AG08396 (cell line): ENCODE measurements at places on chromosomes 13 and 19.
A peak's percentile ranks its signal among the peaks of the same experiment; 100 is the strongest.

- DNase-seq: no peak
Measured at GRCh38 chr19:17751912-17752273, 616 bp downstream of the FCHO1 start.

DNA sequence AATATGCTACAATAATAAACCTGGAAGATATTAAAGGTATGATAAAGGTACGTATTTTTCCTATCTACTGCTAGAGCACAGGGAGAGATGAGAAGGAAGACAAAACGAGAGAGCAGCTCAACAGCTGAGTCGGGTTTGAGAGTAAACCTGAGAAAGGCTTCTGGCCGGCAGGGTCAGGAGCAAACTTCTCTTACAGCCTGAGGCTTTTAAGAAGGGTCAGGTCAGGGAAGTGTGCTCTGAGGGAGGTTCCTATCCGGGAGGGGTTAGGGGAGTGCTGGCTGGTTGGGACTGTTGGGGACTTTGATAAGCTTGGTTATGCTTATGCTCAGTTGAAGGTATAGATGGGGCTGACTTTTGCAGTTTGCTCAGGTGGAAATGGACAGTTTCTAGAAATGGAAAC lies 77.7 kb upstream of the PRR20A start:
- no peak for DNase-seq

- no peak for DNase-seq
Measured at GRCh38 chr13:88303605-88304004, 632.4 kb downstream of the SLITRK5 start.

- no peak for DNase-seq
Measured at GRCh38 chr19:34085336-34085735, 87.0 kb upstream of the LSM14A start.

GRCh38 chr19:56692206-56692895 lies 20.8 kb upstream of the ZNF835 start:
- no peak for DNase-seq

DNA sequence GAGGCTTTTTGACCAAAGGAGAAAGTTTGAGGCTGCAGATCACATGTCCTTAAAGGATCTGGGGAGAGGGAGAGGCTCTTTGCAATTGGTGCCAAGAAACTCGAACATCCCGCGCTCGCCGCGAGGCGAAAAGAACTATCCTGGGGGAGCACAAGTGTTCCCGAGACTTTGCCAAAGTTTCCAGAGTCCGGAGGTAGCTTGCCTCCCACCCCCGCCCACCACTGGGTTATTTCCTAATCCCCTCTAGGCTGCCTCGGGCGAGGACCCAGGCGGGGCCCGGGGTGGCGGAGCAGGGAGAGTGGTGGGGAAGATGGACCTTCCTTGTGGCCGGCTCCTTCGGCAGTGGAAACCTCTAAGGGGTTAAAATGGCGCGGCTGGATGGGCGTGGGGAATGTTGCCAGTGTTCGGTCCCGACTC lies 114.5 kb downstream of the KCNRG start:
- no peak for DNase-seq

- DNase-seq: no peak
Measured at GRCh38 chr19:28394725-28395124, 818.2 kb downstream of the UQCRFS1 start.

GRCh38 chr19:54387991-54388801 lies 23.5 kb upstream of the LAIR1 start:
- no peak for DNase-seq

- no peak for DNase-seq
Measured at GRCh38 chr13:74168263-74168675, 34.1 kb upstream of the KLF12 start.

DNA sequence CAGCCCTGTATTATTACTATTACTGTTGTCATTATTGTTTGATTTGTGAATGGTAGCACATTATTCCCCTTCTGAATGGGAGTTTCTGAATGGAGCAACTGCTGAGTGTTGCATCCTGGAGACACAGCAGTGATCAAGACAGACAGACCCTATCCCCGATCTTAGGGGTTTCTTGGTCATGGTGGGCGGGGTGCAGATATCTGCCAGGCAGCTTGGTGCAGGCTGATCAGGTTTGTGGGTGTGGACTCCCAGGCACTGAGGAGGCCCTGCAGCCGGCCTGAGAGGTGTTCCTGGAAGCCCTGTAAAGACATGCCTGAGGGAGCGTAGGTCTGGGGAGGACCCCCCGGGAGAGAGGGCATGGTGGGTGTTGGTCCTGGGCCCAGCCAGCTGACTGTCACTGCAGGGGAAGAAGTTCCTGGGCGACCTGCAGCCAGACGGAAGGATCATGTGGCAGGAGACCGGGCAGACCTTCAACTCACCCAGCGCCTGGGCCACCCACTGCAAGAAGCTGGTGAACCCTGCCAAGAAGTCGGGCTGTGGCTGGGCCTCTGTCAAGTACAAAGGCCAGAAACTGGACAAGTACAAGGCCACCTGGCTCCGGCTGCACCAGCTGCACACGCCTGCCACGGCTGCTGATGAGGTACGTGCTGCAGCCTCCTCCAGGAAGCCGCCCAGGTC lies 2.1 kb downstream of the MPND start:
- no peak for DNase-seq

- DNase-seq: no peak
Measured at GRCh38 chr13:104408733-104409132, 1342.5 kb upstream of the SLC10A2 start.

- DNase-seq: no peak
Measured at GRCh38 chr19:47435883-47436417, 16.6 kb upstream of the MEIS3 start.

GRCh38 chr19:55493052-55493644 lies 4.9 kb downstream of the SSC5D start:
- DNase-seq: peak; percentile 52

DNA sequence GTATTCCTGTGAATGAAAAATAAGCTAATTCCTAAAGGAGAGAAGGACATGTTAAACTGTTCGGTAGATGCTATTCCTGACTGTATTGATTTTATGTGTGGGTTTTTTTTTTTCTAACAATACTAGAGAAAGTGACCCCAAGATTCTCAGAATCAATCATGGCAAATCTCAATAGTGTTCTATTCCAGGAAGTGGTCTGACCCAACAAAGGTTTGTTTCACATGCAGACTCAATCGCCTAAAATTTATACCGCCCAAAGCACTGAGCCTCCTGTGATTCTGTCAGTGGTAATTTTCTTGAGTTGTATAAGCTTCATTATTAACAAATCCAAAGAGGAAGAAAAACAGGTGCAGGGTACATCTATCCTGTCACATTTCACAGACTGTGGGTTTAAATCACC lies 293.7 kb downstream of the SUCLA2 start:
- DNase-seq: no peak

DNA sequence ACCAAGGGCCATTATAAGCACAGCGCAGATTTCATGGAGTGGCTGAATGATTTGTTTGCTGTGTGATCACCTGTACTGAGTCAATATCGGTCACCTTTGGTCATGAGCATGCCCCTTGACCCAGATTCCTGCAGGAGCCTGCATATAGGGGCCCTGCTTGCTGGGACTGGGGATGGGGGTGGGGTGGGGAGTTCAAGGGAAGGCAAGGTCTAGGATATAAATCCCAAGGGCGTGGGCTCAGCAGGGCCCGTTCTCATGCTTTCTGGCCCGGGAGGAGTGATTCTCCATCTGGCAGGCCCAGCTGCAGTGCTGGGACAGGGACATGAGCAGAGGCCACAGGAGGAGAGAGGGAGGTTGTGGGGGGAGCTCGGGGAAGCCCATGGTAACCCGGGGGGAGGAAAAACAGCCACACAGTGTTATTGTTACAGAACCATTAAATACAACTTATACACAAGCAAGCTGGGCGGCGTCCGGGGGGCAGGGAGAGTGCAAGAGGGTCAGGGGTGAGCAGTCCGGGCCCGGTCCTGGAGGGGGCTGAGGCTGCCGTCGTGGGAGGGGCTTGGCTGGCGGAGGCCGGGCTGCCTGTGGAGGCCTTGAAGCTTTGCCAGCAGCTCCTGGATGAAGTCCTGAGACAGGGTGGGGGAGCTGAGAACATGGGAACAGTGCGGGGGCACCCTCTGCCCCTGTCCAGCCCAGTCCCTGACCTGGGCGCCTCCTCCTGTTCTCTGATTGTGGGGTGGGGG lies 5.2 kb downstream of the PPP1R14A start:
- no peak for DNase-seq

DNA sequence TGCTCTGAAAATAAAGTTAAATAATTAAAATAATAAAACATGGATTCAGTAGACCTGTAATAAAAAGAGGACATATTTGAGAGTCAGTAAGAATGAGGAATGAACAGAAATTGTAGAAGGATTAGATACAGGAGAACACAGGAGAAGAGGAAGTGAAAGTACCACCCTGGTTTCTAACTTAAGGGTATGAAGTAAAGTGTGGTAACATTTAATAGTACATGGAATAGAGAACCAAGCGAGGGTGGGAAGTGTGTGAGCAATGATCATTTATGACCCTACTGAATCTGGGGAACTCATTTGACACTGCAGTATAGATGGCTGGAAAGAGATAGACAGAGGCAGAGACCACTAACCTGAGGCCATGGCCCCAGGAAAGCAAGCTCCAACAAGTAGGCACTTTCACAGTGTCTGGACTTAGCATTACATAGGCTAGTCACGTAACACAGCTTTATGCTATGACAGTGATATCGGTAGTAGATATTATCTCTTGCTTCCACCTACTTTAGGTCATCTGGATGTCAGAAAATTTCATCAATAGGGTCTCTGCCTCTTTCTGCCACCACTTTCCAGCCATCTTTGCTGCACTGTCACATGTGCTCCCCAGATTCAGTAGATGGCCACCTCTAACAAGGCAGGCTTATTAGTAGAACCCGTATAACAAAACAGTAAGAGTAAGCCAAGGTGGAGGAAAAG lies 633.9 kb upstream of the MIR17HG start:
- DNase-seq: no peak

DNA sequence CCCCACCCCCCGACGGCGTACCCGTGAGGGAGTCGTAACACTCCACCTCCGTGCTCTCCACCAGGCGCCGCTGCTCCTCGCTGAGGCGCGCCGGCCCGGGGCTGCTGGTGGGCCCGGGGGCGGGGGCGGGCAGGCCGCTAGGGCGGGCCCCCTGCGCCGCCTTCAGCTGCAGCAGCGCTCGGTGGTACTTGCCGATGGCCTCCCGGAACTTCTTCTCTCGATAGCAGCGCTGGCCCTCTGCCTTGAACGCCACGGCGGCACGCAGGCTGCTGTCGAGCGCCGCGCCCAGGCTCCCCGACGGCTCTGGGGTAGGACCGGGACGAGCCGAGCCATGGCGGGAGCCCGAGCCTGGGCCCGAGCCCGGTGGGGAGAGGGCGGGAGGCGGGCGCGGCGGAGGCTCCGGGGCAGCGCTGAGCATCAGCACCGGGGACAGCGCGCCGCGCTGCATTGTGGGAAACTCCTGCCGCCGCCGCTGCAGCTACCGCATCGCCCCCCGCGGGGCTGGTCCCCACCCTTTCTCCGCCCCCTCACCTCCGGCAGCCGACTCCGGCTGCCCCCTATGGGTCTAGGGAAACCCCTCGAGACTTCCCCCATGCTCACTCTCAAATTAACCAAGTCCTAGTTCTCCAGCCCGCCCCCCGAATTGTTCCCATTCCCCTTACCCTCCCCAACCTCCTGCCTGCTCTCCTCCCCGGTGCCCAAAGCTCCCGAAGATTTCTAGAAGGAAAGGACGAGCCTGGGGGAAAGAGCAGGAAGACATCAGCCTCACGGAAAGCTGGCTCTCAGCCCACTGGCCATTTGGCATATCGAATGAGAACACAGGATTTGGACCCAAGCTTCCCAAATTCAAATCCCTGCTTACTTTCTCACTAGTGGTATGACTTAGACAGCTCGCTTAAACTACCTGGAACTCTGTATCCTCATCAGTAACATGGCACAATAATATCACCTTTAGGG lies at the start of gene TTC9B:
TSS of gene TTC9B (minus strand) at position 451 of the 957 bp plus-strand sequence. CDS start at position 448, 3 bp downstream.
- peak; percentile 81 for DNase-seq

DNA sequence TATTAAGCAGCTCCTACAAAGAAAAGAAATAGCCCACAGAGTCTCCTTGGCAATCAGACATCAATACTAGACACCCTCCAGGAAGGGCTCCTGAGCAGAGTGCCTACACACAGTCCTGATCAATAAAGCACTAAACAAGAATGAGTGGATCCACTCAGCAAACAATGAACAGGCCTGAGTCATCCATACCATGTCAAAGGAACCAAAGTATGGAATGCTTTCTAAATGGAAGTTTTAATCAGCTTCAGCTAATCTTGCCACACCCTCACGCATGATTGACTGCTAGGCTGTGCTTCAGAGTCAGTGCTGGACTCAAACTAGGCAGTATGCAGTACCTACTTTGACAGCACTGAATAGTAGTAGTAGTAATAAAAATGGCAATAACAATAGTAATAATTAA lies 392.7 kb upstream of the HTR2A start:
- no peak for DNase-seq

GRCh38 chr19:45247136-45247535 lies 1.9 kb upstream of the EXOC3L2 start:
- DNase-seq: no peak

GRCh38 chr13:111241006-111241755 lies 79.3 kb upstream of the TEX29 start:
- no peak for DNase-seq

DNA sequence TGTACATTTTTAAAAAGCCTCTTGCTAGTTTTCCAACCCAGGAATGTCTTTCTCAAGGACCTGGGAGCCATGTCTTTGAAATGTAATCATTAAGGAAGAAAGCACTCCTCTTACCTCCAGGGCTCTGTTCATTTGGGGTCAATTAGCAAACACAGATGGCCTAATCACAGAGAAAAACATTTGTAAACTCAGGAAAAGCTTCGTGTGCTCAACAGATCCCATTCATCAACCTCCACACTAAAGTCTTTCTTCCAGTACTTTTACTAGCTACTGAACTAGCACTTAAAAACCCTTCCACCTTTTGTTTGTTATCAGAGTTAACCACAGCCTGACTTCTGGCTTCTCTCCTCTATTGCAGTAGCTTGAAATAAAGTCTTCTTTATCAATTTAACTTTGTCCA lies 441.4 kb downstream of the PCDH20 start:
- no peak for DNase-seq

GRCh38 chr13:112467236-112467635 lies 91.1 kb downstream of the SPACA7 start:
- DNase-seq: no peak

- peak; percentile 32 for DNase-seq
Measured at GRCh38 chr19:41646589-41647204, 19.8 kb upstream of the CEACAM4 start.

- peak; percentile 51 for DNase-seq
Measured at GRCh38 chr19:40466985-40467734, at the start of gene SPTBN4. Gene SPTBN4 (plus strand): TSS chr19:40467001. CDS start chr19:40472622, 5,621 bp downstream.
